Stimulated activated naive CD4-positive, alpha-beta T cell treated with Interleukin-2 at 50 U/mL for 16 hours (primary cell): ENCODE measurements at places on chromosomes 16 and 17.
A peak's percentile ranks its signal among the peaks of the same experiment; 100 is the strongest.

- no peak for DNase-seq
These were observed 8.4 kb upstream of the PIEZO1 start for GRCh38 chr16:88793251-88793954.

DNA sequence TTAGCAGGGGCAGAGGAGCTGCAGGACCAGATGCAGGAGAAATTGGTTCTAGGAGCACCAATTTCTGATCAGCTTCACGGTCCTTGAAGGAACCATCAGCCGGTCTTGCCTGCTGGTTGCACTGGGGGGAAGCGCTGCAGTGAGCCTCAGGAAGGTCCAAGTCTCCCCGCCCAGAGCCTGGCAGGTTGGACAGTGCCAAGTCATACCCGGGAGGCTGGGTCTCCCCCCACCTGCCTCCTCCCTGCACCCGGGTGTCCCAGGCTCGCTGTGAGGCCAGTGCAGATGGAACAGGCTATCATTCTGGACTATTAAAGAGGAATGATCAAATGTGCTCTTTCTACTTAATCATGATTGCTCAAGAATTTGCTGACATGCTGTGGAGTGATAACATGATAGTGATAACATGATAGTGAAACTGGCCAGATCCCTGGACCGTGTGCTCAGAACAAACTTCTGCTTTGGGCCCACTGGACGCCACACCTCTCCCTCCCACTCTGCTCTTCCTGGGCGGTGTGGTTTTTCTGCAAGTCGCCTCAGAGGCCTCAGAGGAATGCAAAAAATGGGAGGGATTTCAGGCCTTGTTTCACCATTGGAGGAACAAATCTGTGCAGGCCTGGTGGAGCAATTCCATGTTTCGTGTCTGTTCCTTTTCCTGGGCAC lies 236.0 kb downstream of the IRF8 start:
- no peak for DNase-seq

DNA sequence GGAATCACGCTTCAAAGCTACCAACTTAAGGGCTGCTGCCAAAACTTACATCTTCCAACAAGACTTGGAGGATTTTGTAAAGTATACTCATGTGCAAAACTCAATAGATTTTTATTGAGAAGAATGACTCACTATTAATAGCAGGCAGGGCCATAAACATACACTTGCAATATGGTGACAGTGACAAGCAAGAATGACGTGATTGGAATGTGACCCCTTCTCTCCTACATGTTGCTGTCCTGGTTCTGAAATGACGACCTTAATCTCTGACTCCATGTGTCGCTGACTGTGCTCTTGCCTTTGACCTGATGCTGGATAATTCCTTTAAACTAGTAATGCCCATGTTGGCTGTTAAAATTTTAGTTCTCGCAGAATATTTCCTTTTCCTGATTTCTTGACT lies 174.5 kb downstream of the PARN start:
- DNase-seq: no peak

GRCh38 chr16:2497695-2498484 lies 15.9 kb upstream of the ATP6V0C start:
- no peak for DNase-seq

DNA sequence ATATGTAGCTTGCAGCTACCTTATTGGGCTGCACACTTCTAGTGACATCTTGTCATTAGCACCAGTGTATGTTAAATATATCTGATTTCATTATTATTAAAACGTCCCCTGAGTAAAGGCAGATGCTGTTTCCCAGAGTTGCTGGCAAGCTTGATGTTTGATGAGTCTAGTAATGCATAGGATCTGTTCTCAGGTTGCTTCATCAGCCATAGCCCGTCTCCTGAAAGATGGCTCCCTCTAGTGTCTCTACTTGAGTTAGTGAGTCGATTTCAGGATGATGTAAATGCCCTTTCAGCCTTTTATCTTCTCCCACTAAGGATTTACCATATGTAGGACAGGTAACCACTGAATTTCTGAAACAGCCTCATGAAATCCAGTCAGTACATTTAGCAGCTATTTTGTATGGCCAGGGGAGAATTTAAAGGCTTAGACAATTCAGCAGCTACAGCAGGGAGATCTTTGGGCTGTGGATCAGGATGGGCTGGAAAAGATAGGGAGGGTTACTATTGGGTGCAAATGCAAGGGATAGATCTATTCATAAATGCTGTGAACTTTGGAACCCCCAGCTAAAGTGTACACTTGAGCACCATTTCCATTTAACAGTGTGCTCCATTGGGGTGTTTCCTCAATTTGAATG lies 376.3 kb downstream of the CNTNAP4 start:
- no peak for DNase-seq

DNA sequence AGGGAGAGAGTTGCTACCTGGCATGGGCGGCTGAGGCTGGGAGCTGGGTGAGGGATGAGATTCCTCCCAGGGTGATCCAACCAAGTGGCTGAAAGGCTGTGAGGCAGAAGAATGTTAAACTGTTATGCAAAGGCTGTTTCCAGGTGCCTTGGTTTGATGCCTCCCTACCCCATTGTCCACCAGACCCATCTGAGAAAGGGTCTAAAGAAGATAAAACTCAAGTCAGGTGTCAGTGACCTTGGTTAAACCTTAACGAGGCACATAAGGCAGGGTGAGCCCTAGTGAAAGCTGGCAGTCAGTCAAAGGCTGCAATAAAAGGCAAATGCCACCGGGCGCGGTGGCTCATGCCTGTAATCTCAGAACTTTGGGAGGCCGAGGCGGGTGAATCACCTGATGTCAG lies 23.8 kb downstream of the LDHD start:
- DNase-seq: no peak

- peak; percentile 3 for DNase-seq
These were observed 431 bp downstream of the DYNC1LI2 start for GRCh38 chr16:66751053-66751302.

- no peak for DNase-seq
These were observed 37.2 kb upstream of the TBX2 start for GRCh38 chr17:61362396-61362795.

DNA sequence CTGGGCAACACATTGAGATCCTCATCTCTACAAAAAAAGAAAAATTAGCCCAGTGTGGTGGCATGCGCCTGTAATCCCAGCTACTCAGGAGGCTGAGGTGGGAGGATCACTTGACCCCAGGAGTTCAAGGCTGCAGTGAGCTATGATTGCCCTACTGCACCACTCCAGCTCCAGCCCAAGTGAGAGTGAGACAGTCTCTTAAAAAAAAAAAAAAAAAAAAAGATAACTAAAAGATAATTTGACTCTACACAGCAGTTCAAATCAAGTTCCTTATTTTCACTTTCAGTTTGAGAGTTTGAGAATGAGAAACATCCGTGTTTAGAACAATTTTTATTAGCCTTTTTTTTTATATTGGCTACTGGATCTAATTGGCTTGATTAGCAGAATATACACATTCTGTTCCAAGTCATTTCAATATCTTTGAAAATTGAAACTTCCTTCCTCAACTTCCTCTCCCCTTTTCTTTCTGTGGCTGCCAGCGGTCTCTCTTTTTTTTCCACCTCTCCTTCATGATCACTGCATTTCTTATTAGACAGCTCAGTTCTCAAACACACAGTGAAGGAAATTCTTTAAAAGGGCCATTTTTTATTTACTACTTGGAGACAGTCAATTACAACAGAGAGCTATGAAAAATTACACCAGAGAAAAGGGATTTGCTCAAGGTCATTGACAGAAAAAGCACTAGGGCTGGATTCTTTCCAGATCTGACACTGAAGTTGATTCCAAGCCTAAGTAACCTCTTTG lies 4.5 kb upstream of the ACSF2 start:
- DNase-seq: no peak

DNA sequence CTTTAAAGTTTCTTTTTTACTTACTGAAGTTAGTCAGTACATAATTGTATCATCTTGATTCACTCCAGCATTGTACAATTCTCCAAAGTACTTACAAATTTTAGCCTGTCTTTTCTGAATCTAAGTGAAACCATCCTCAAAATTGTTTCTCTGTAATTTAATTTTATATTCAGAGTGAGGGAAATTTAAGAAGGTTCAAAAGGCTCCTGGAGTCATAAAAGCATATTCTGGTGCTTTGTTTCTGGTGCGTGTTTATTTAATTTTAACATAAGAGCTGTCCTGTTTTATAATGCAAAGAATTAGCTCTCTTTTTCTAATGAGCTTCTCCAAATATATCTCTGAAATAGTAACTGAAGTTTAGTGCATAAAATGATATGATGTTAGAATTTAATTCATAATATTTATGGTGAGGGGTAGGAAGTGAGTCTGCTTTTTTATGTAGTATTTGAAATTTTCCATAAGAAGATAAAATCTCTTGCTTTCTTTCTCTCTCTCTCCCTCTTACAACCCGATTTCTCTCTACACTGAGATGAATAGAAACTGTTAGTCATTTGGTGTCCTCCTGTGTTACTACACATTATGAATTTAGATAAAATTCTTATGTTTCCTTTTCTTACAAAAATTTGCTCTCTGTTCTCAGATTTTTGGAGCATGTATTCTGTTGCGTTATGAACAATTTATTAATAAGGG lies 339.8 kb downstream of the BCAS3 start:
- no peak for DNase-seq

- DNase-seq: no peak
These were observed 263.8 kb downstream of the HS3ST3A1 start for GRCh38 chr17:13337864-13338371.

- no peak for DNase-seq
These were observed 947 bp downstream of the DDX42 start for GRCh38 chr17:63774969-63775265.

DNA sequence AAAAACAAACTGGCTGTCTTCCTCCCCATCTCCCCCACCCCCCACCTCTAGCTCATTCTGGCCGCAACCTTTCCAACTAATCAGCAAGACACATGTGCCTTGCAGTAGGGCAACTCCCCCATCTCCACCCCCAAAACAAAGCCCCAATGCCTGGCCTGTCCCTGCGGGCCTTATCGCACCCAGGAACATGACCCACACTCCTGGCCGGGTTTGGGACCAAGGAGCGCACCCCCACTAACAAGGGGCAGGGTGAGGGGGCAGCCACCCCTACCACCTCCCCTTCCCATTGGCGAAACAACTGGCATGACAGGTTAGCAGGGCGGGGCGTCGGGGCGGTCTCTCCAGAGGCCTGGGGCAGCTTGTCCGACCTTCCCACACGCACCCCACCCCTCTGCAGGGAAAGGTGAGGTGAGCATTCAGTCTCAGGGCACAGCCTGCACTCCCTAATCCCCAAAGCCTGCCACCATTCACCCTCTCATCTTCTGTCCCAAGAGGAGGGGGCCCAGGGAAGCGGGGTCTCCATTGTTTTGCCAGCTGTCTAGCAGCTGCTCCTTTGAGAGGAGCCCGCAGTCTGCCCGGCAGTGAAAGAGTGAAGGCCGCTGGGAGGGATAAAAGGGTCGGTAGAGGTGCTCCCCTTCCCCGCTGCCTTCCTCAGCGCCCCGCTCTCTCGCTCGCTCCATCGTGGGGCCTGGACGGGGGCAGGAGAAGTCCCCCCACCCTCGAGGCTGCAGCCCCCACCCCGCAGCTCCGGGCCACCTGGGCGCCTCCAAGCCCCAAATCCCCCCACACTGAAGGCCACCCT lies 765 bp downstream of the MYO18A start:
- no peak for DNase-seq

- DNase-seq: no peak
These were observed 192.8 kb downstream of the FTO start for GRCh38 chr16:53896722-53897121.

DNA sequence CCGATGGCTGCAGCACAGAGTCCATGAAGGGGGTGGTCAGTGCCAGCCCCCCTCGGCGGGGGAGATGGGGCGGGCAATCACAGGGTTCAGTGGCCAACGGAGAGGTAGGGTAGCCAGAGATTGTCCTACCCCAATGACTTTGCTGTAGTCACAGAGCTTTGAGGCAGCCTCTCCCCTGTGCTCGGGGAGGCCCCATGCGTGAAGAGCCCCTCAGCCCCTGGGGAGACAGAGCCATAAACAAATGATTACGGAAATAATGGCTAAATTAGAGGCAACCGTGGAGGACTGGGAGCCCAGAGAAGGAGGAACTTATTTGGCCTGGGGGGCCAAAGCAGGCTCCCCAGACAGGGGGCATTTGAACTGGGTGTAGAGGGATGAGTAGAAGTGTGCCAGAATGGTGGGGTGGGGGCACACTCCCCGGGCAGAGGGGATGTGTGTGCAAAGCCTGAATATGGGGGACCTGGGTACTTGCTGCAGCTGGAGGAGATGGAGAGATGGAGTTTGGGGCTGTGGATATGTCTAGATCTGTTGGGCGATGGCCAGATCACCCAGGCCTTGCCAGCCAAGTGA lies 164.8 kb downstream of the CMIP start:
- no peak for DNase-seq

- DNase-seq: no peak
These were observed 11.3 kb upstream of the TRAP1 start for GRCh38 chr16:3728424-3729160.

DNA sequence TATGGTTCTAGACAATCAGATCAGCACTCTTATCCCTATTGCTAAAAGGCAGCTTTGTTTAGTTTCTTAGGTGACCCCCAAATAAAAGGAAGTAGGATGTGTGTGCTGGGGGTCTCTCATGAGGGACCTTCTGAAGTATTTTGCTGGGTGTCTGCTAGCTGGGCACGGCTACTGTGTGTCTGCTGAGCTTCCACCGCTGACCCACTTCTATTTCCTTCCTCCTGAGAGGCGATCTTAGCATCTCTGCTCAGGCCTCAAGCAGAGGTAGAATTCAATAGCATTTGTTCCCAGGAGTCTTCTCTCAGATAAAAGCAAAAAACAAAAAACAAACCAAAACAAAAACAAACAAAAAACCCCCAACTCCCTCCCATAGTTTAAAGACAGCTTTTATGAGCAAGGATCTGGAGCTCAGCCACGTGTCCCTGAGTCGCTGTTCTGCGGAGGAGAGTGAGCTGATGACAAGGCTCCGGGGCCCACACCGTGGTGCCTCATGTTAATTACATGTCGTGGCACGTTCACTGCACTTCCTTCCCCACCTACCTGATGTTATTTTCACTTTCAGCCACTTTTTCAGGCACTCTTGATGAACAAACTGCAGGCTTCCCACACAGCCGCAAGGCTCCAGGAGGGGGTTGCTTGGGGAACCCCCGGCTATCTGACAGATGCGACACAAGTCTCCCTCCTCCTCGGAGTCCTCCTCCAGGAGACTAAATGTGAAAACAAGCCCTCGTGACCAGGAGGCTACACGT lies 83.5 kb downstream of the MARCHF10 start:
- DNase-seq: peak; percentile 88

- DNase-seq: no peak
These were observed 150.2 kb downstream of the TANC2 start for GRCh38 chr17:63116228-63116627.

- DNase-seq: no peak
These were observed 22.3 kb upstream of the MILR1 start for GRCh38 chr17:64426596-64426995.

DNA sequence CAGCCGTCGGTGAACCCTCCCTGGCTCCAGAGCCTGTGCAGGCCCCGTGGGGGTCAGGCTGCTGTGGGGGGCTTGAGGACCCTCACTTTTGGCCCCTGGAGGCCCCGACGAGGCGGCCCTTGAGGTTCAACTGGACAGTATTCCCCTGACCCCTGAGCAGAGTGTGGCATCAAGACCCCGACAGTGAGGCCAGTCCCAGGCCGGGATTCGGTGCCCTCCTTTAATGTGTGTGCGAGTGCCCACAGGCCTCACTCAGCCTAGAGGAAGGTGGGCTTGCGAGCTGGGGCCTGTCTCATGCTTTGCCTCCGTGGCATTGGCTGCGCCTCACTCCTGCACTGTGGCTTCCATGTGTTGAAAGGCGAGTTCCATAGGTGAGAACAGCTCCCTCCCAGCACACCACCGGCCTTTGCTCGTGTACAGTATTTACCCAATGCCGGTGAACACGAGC lies 94.5 kb downstream of the METRNL start:
- DNase-seq: no peak

GRCh38 chr17:4540687-4541327 lies 14.4 kb downstream of the MYBBP1A start:
- no peak for DNase-seq
